Diencephalon (tissue), 1 donor: ENCODE measurements at places on chromosomes 5 and 9. TPM values are rescaled to one million over a fixed set of nuclear protein-coding genes. Genes with fewer than 3 reads are reported as not detected.

GZMA gene
- not detected for total RNA-seq

HOMER1 gene
- 109 TPM for total RNA-seq

SEC61B gene
- total RNA-seq = 49.4 TPM

TIMD4 gene
- 0.23 TPM for total RNA-seq

PCDHA7 gene
- total RNA-seq = 15.2 TPM

SH3RF2 gene
- 1.2 TPM for total RNA-seq

SAXO1 gene
- not detected for total RNA-seq

SH3PXD2B gene
- 27.0 TPM for total RNA-seq

PGM5 gene
- total RNA-seq = 3.2 TPM
